ENCODE measurements at places on chromosomes 6 and 20. TPM values are rescaled to one million over a fixed set of nuclear protein-coding genes. Genes with fewer than 3 reads are reported as not detected.

The NTSR1 gene
- total RNA-seq, result 0.11 TPM

The MUC22 gene
- total RNA-seq, result not detected

The BMP6 gene
- total RNA-seq, result 0.61 TPM

The HEBP2 gene
- 57.8 TPM for total RNA-seq

The SLC18B1 gene
- total RNA-seq, result 19.8 TPM

The C4B gene
- 2.7 TPM for total RNA-seq

The BANF2 gene
- total RNA-seq, result not detected

The LY6G6F gene
- total RNA-seq, result not detected

Data from H9 (cell line).